ENCODE measurements at places on chromosomes 2 and 18.

GRCh38 chr18:31396796-31397612 lies 20.4 kb downstream of the DSG4 start:
- DNase-seq: no peak

GRCh38 chr2:26442707-26443106 lies 35.2 kb downstream of the OTOF start:
- no peak for DNase-seq

DNA sequence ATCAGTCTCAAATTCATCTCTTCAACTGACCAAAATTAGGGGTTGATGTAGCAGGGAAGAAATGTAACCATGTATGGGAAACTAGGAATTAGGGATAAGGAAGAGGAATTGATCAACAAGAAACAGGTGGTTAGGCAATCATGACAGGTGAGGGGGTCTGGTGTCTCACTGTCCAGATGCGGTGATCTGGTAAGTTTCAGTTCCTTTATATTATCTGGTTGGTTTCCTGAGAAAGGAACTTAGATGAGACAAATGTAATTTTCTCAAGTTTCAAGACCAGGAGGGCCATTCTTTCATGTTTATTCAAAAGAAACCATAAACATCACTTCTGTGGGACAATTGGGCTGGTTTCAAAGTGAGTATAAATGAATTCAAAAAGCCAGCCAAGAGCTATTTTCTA lies 306.2 kb upstream of the KCNJ3 start:
- no peak for DNase-seq

DNA sequence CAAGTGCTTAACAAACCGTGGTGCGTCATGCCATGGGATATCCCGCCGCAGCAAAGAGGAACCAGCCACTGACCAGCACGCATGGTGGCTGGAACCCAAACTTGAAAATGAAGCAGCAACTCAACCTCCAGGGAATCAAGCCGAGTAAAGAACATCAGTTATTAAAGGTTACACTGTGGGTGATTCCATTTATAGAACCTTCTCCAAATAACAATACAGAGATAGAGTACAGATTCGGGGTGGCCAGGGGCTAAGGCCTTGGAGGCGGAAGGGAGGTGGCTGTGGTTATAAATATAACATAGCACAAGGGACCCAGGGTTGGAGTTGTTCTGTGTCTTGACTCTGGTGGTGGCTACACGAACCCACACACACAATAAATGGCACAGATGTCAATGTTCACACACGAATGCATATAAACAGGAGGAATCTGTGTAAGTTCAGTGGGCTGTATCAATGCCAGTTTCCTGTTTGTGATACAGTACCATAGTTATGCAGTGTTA lies 123.1 kb downstream of the EIPR1 start:
- no peak for DNase-seq

DNA sequence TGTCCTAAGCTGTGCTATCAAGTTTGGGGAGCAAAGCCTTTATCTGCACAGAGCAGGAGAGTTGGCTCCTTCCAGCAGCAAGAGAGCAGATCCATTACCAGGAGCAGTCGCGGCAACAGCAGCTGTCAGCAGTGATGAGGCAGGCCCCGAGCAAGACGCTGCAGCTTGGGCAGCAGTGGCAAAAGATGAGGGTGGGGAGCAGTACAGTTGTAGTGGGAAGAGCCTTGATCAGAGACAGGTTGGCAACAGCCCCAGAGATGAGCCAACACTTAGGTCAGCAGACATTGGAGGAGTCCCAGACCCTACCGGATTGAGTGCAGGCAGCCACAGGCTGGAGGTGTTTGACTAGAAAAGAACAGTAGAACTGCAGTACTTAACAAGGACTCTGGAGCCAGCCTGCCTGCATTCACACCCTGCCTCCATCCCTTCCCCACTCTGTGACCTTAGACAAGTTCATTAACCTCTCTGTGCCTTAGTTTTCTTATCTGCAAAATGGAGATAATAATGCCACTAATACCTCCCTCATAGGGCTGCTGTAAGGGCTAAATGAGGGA lies 117.1 kb upstream of the SERTAD2 start:
- DNase-seq: no peak

DNA sequence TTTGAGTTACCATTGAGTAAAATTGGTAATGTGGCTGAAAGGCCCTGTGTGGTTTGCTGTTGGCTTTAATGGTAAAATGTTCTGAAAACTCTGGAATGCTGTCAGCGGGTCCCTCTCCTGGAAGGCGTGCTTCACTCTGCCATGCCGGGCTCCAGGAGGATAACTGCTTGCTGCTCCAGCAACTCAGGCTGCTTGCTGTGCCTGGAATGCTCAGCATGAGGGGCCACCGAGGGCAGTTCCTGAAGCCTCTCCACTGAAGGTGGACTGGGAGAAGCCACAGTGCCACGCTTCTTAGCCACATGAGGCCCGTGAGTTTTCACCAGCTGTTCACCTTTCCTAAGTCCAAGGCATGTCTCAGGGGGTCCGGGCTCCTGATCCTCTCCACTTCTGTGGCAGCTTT lies 90.4 kb upstream of the FAM110C start:
- no peak for DNase-seq

DNA sequence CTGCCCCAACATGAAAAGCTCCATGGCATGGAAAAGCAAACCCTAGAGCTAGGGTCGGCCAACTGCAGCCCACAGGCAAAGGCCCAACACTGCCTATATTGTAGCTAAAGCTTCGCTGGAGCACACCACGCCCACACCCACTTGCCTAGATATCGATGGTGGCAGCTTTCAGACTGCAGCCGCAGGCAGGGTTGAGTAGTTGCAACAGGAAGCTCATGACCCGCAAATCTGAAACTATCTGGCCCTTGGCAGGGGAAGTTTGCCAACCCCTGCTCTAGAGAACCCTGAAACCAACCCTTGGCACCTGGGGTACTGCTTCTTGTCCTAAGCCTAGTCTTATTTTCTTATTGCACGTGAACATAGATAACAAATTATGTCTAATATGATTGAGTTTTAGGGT lies 250.0 kb downstream of the SOX11 start:
- no peak for DNase-seq

GRCh38 chr2:241981076-241981700 lies 111.7 kb downstream of the RTP5 start:
- DNase-seq: no peak

DNA sequence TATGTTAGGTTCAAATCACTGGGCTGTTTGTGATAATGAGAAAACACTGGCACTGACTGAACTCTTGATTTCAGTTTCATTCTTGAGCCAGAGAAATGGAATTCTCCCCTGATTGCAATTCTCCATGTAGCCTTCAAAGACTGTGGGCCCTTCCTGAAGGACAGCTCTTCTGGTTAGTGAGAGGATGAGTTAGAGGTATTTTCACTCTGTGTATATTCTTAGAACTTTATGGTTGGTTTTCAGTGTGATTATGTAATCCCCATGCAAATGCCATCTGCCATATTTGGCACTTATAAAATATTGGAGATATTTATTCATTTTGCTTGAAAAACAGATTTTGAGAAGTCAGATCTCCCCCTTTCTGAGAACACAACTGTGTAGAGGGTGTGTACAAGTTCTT lies 323.7 kb downstream of the SLC4A3 start:
- DNase-seq: no peak

DNA sequence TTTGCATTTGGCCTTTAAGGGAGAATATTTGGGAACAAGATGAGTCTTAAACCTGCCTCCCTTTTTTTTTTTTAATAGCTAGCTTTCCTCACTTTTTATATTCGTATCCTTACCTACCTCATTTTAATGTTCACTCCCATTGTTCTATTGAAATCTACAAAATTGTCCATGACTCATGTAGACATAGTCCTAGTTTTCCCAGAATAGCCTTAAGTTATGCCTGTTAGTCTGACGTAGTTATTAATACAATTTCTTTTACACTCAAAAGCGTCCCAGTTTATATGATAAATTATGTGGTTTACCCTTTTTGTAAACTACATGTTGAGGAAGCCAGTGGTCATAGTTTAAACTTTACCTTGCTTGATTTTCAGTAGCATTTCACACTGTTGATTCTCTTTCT lies 73.4 kb downstream of the UBR3 start:
- DNase-seq: no peak

DNA sequence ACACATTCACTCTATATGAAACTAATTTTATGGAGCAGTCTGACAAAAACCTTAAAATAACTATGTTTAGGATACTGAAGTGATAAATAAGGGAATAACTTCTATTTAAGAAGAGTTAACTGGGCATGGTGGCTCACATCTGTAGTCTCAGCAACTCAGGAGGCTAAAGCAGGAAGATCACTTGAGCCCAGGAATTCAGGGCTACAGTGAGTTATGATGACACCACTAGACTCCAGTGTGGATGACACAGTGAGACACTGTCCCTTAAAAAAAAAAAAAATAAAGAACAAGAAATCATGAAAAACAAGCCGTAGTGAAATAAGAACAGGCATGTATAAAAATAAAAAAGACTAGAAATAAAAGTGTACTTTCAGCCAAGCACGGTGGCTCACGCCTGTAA lies 82.0 kb downstream of the THADA start:
- no peak for DNase-seq

GRCh38 chr2:191530618-191531017 lies 147.3 kb upstream of the NABP1 start:
- no peak for DNase-seq

- no peak for DNase-seq
These were observed 71.6 kb downstream of the NDUFA10 start for GRCh38 chr2:239953418-239954061.

GRCh38 chr2:95539290-95539689 lies 52.5 kb upstream of the TRIM43 start:
- DNase-seq: no peak

DNA sequence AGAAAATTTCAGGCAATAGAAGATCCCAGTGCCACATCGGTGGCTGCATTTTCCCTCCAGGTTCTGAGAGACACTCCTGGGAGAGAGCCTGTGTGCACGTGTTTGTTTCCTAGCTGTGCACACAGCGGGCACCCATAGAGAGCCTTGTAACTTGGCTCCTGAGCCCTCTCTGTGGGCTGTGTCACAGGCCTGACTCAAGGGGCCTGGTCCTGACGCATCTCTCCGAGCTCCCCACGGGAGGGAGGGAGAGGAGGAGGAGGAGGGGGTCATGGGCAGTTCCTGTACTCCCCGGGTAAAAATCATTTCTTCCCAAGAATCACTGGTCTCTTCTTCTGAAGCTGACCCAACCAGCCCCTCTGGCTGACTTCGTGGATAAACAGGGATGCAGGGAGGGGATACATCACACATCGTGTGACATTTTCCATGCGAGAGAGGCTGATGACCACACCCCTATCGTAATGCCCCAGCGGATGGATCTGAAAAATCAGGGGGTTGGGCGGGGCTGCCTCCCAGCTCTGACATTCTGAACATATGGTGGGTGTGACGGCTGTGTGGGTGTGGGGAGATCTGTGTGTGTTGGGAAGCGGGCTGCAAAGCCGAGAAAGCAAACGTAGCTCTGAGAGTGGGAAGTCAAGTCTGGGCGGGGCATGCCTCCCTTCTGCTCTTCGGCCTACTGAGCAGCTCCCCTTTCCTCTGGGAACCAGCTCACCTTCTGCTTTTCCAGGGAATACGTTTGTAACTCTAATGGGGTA lies 308.3 kb upstream of the HS6ST1 start:
- no peak for DNase-seq

DNA sequence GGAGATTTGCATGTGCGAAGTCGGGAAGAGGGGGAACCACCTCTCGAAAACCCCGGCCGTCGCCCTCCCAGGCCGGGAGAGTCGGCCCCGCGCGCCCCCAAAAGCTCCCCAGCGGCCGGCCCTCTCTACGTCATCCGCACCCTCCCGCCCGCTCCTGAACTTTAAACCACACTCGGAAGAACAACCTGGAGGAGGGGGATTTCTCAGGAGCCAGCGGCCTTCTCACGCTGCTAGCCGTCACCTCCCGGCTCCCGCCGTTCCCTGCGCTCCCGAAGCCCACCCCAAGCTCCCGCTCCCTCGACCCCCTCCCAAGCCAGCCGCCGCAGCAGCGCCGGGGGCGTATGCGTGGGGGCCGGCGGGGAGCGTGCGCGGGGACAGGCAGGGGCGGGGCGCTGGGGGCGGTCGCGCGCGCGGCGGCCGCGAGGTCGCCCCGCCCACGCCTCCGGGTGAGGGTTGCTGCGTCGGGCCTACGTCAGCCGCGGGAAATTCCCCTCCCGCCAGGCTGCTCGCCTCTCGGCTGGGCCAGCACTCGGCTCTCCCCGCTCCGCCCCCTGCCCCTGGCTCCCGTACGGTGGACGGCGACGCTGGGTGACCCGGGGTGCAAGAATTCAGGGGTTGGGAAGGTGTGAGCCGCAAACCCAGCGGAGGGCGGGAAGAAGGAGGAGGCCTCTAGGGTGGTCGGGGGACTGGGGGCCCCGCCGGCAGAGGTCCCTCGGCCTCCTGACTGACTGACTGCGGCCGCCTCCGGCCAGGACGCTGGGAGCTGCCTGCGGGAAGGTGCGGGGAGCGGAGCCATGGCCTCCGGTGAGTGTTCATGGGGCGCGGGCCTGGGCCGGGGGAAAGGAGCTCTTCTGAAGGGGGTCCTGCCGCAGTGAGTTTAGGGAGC lies at the start of gene REL:
TSS of gene REL (plus strand) at position 528 of the 886 bp plus-strand sequence. CDS start at position 795, 267 bp downstream.
- DNase-seq: peak; percentile 91

GRCh38 chr2:45765007-45765727 lies 113.7 kb downstream of the PRKCE start:
- DNase-seq: no peak

DNA sequence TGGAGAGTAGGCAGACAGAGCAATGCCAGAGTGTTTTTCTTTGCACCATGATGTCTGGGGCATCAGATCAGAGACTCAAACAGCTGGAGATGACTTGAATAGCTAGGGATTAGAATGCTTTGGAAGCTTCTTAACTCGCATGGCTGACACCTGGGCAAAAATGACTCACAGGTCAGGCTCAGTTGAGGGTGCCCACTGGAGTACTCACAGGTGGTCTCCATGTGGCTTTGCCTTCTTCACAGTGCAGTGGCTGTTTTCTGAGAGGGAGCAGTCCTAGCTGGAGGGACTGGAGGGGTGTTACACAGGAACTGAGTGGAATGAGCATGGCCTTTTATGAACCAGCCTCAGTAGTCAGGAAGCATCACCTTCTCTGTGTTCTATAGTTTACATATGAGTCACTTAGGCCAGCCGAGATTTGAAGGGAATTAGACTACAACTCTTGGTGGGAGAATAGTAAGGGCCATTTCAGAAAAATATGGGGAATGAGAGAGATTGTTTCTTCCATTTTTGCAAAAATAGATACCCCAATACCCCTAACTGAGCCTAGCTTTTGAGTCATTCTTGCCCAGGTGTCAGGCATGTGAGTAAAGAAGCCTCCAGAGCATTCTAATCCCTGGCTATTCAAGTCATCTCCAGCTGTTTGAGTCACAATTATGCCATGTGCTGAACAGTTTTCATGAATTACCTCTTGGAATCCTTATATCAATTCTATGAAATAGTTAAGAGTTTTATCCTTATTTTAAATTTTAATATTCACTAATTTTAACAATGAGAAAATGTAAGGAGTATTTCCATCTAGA lies 7.1 kb upstream of the PPP1R1C start:
- no peak for DNase-seq

DNA sequence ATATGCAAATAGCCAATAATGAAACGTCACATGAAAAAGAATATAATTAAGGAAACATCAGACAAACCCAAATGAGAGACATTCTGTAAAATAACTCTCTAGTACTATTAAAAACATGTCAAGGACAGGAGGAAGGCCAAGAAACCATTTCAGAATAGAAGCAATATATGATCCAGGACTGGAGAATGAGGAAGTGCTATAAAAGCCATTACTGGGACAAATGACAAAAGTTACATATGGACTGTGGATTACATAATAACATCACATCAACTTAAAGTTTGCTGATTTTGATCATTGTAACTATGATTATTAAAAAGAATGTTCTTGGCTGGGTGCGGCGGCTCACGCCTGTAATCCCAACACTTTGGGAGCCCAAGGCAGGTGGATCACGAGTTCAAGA lies 81.3 kb downstream of the CRACDL start:
- DNase-seq: no peak
